ENCODE measurements at places on chromosomes 7 and 10.

- DNase-seq: no peak
Measured at GRCh38 chr10:47300429-47300931, 483 bp downstream of the GDF10 start.

- DNase-seq: no peak
Measured at GRCh38 chr7:32318300-32319011, 171.7 kb downstream of the LSM5 start.

GRCh38 chr7:6111041-6111440, 79.9 kb downstream of the ANKRD61 start:
- DNase-seq: no peak

DNA sequence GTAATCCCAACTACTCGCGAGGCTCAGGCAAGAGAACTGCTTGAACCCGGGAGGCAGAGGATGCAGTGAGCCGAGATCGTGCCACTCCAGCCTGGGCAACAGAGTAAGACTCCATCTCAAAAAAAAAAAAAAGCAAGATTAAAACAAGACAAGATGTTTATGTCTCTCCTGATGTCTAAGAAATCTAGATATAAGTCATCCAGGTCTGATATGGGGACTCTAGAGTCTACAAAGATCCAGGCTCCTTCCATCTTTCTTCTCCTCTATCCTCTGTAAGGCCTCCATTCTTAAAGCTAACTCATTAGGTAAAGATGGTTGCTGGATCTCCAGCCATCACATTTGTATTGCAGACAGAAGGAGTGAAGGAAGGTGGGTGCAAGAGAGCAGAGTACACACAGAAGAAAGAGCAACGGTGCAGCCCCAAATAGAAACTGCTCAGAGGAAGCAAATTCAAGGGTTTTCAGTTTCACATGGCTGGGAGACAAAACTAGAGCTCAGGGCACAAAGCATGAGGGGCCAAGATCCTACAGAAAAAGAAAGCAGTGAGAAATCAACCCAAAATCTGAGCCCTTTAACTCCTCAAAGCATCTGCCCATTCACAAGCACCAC, 57.6 kb downstream of the USP6NL start:
- no peak for DNase-seq

DNA sequence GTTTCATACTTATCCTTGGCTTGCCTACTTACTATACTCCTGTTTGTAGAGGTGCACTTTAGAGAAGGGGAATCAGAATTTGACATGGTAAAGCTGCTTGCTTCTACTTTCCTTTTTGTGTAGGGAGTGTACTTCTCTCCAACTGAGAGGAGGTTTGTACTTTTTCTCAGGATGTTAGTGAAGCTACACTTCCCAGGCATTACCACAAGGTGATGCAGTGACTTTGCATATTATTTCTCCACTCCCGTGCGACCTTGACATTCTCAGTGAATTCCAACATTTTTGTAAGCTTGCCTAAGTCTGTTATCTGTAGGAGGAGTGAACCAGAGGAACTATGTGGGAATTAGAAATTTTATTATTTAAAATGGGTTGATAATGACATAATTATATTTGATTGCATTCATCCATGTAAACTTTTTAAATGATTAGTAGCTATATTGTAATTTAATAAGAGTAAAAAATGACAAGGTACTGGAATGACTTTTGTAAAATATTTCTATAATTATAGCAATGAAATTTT, 5.2 kb downstream of the TAX1BP1 start:
- DNase-seq: peak; percentile 60

GRCh38 chr10:4678951-4679671, 146.9 kb upstream of the AKR1E2 start:
- no peak for DNase-seq

- DNase-seq: no peak
Measured at GRCh38 chr7:29955799-29956486, 33.7 kb downstream of the SCRN1 start.

GRCh38 chr10:122096705-122097104, 107.7 kb downstream of the TACC2 start:
- DNase-seq: no peak

DNA sequence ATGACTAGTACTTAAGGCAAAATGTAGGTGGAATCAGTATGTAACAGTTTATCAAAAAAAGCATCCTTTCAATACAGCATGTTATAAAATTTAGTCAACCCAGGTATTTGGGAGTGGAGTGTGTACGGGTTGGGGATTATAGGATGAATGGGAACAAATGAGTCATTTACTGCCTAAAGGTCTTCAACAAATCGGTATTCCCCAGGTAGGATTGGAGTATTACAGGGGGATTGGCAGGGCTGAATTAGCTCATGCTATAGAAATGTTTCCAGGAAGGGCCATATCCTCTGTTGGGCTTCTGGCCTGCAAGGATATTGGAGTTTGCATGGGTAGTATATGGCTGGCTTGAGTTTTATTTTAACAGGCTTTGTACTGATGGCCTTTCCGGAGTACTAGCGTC, 723.7 kb downstream of the SORCS1 start:
- no peak for DNase-seq

GRCh38 chr7:1461646-1462375, 2.5 kb upstream of the MICALL2 start:
- DNase-seq: no peak

DNA sequence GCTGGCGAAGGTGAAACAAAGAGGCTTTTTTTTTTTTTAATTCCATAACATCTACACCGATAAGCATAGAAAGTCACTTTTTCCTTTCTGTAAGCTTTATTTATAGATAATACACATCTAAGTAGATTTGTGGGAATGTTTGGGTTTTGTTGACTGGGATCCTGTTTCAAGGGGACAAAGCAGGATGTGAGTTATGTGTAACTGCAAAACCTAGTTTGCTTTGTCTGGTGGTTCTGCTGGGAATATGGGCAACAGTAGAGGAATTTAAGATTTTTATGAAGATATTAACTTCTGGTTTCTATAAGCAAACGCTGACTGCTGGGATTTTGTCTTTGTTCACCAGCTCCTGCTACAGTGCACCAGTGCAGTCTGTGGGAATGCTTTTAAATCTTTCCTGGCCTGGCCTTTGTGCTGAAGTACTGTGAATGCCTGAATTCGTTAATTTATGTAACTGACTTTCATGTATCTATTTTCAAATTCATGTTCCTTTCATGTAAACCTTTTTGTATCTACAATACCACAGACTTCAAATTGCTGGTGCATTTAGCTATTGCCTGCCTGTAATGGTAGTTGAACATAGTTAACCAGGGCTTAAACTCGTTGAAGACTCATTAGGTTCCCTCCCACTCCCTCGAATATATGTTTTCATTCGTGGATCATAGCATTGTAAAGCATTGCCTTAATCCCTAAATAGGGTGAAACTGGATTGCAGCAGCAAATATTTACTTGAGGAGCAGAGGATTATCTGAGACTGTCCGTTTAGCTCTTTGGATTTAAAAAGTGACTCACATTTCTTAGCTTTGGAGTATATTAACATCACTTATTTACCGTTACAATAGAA, 1.5 kb downstream of the KLHL7 start:
- no peak for DNase-seq

All from HTR-8/SVneo (cell line).